Mammary epithelial cell (primary cell): ENCODE measurements at places on chromosomes 6 and 20.

- peak; percentile 84 for DNase-seq
These were observed 119.4 kb downstream of the JARID2 start for GRCh38 chr6:15365273-15365687.

- no peak for DNase-seq
These were observed 46.8 kb upstream of the SH3BGRL2 start for GRCh38 chr6:79584332-79584731.

- no peak for DNase-seq
These were observed 20.7 kb downstream of the TFEB start for GRCh38 chr6:41714556-41715273.

DNA sequence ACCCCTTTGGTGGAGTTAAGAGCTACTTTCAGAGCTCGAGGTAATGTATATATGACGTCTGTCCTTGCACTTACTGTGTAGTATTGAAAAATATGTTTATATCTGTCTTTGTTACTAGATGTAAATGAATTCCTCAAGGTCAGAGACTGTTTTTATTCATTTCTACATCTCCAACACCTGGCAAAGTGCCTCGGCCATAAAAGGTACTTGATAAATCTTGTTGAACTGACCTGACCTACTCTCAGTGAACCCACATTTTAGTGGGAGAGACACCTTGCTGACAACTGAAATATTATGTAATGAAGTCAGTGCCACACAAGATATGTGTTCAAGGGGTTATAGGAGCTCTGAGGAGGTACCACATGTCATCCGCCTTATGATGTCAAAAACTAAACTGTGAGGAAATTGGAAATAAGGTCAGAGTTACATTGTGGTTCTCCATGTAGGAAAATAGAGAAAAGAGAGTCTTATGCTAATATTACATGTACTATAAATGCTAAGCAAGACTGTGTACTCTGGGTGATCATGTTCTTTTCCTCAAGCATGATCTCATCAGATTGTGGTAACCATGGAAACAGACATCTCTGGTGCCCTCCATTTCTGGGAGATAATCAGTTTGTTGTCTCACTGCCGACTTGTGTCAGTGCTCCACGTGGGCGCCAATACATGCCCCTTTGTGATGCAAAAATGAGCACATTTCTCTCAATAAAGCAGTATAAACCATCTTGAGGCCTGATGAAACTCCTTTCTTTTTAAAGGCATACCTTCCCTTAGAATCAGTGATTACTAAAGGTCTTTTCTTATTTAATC, 5.7 kb upstream of the TMEM30A start:
- no peak for DNase-seq

DNA sequence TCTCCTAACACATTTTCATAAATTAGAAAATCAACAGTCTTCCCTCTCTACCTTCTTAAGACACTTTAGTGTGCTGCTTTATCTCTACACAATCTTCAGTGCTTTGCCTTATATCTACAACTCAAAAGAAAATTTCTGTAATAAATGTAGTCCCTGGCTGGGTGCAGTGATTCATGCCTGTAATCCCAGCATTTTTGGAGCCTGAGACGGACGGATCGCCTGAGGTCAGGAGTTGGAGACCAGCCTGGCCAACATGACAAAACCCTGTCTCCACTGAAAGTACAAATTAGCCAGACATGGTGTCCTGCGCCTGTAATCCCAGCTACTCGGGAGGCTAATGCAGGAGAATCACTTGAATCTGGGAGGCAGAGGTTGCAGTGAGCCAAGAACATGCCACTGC, 9.7 kb upstream of the EDN1 start:
- peak; percentile 46 for DNase-seq

DNA sequence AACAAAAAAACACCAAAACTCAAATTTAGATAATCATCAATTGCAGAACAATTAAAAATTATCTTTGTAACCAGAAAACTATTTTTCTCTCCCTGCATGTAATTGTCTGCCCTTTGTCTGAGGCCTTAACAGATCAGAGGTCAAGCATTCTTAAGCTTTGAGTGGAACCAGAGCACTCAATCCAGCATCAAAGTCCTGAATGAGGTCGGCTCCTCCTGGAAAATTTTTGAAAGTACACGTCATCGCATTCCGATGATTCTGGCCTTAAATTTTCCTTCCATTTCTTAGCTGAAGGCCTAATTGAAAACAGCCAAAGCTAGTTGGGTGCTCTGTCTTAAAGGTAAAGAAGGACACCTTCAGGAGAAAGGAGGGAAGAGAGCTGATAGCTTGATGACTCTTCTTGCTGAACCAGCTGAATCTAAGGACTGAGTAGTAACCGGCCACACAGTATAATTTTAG, 510.2 kb upstream of the SULF2 start:
- peak; percentile 88 for DNase-seq

DNA sequence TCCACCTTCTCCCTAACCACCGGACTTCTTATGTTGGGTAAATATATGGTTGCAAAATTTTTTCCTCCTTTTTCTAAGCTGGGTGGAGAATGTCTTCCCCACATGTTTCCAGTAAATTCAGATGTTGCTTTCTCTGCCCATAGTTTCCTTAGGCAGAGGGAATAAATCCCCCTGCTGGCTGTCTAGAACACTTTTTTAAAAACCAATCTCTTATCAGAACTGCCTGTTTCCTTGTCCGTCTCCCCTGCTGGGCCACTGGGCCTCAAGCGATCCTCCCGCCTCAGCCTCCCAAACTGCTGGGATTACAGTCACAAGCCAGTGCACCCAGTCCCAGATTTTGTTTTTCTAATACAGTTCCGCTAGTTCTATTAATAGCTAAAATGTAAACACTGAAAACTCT, 9.9 kb upstream of the WFDC2 start:
- DNase-seq = no peak

- DNase-seq = no peak
These were observed at the start of gene SFTA2 for GRCh38 chr6:30931969-30932645. Gene SFTA2 (minus strand): TSS chr6:30932170. CDS start chr6:30932096, 74 bp downstream.

GRCh38 chr6:34227761-34228421, 8.8 kb upstream of the HMGA1 start:
- DNase-seq = no peak

GRCh38 chr20:51490635-51491034, 51.9 kb downstream of the NFATC2 start:
- DNase-seq = no peak

DNA sequence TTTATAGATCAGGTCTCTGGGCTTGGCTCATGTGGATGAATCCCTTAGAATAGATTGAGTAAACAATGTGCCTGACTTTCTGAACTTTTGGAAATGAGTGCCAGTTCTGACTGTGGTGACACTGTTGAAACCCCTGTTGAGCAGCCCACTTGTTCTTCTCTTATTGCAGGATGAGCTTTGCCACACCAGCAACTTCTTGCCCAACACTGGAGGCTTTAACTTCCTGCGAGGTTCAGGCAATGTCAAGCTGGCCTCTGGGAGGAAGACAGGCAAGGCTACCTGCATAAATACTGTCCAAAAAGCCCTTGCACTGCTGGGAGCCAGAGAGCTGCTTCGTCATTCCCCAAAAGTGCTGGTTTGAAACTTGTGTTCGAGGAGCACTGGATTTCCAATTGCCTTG, 32.8 kb upstream of the SMIM8 start:
- DNase-seq = no peak

DNA sequence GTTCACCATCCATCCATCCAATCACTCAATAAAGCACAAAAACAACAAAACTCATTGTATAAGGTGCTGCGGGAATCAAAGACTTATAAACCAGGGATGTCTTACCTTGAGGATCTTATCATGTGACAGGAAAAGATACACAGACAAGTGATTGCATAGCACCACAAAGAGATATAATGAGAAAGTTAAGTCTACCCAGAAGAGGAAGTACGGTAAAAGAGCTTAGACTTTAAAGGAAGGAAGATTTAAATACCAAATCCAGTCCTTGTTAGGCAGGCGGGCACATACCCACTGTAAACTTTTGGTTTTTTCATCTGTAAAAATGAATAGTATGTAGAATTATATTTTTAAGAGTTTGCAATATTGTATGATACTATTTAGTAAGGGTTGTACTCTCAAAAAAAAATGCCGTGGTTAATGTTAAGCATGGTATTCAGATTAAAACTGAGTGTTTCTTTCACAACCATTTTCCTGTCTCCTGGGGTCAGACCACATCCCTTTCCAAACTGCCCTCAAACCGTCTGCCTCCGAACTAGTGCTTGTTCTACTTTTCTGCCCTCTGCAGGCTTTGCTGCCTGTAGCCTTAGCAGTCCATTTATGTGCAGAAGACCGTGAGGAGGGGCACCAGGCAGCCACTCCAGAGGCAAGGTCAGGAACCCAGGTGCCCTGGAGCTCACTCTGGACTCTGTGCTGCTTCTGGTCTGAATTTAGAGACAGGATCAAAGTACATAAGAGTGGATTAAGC, 179.5 kb upstream of the SYNDIG1 start:
- no peak for DNase-seq

- DNase-seq = no peak
These were observed 9.6 kb downstream of the JARID2 start for GRCh38 chr6:15255481-15255880.

- no peak for DNase-seq
These were observed 2.5 kb downstream of the MYLK4 start for GRCh38 chr6:2748183-2748582.

GRCh38 chr6:72931325-72931887, 293.9 kb downstream of the KHDC1L start:
- DNase-seq = no peak
